ENCODE measurements at places on chromosomes 5 and 9.
A peak's percentile ranks its signal among the peaks of the same experiment; 100 is the strongest.

- no peak for DNase-seq
Observed at GRCh38 chr9:87249029-87249428, 248.6 kb upstream of the DAPK1 start.

- DNase-seq = no peak
Observed at GRCh38 chr5:173742432-173742816, 126.0 kb upstream of the BOD1 start.

DNA sequence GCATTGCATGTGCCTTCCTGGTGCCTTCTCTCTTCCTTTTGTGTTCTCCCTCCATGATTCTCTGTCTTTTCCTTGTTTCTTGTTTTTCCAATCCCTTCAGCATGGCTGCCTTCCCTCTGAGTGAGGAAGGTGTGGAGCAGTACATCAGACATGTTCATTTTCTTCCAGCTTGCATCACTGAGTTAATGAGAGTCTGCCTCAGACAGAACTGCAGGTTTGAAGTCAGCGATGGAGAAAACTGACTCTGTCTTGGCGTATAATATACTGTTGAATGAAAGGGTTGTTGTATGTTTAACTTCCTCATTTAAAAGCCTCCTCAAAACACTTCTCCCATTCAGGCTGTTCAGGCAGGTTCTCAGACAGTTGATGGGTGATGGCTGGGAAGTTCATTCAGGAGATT, 129.3 kb downstream of the KDM4C start:
- no peak for DNase-seq

DNA sequence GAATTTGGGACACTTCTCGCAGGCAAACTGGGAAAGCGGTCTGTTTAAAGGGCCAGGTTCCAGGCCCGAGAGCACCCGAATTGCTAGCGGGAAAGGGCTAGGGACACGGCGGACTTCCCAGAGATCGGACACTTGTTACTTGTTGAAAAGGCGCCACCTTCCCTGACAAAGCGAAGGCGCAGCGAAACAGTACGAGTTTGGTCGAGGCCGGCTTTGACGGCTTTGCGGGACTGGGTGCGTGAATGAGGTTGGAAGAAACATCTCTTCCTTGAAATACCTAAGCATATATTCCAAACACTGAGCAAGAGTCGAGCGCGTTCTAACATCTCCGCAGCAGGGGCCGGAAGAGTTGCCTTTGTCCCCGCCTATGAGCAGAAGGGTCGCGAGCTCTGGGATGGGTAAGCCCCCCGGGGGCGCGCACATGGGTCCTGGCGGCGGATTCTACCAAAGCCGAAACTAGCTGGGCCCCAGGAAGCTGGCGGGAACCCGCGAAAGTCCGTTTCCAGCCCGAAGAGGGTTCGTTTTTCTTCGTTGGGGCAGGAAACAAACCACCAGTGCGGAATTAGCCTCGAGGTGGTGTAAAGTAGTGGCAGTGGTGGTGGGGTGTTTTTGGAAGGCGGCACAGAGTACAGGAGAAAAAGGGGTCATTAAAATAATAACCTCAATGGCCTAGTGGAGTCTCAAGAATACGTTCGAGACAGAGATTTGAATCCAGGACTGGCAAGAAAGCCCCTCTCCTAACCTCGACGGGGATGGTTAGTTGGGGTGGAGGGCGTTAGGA, 1.5 kb downstream of the GDNF start:
- DNase-seq = peak; percentile 45

GRCh38 chr5:80142996-80143395, 107.8 kb downstream of the THBS4 start:
- no peak for DNase-seq

DNA sequence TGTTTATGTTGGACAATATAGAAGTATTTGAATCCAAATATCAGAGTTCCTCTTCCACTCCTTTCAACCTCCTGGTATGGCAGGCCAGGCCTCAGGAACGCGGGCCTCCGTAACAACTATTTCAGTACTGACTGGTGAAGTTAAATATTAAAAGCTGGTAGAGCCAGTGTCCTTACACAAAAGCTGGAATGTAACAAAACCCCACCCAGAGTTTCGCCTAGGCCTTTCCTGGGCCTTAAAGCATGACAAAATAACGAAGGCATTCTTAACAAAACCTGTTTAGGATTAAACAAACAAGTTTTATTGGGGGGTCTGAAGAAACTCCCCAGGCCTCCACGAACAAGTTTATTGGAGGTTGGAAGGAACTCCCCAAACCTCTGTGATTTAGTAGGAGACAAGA, 61.6 kb upstream of the GNE start:
- no peak for DNase-seq

DNA sequence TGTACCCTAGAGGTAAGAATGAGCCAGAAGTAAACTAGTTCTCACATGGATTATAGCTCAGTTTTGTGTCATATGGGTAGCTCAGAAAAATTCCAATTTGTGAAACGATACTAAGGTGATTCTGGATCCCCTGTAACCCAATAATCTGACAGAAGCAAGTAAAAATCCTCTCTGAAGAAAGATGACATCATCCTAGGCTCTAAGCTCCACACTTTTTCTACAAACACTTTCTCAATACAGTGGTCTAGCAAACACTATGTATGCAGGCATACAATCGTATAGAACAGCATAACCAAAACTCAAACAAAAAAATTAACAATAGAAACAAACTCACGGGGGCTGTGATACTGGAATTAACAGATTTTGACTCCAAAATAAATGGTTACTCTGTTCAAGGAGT, 26.7 kb upstream of the ZNF169 start:
- no peak for DNase-seq
